ENCODE measurements at places on chromosomes 5 and 9.

GRCh38 chr5:78293851-78294247 lies 649 bp downstream of the AP3B1 start:
- no peak for DNase-seq

DNA sequence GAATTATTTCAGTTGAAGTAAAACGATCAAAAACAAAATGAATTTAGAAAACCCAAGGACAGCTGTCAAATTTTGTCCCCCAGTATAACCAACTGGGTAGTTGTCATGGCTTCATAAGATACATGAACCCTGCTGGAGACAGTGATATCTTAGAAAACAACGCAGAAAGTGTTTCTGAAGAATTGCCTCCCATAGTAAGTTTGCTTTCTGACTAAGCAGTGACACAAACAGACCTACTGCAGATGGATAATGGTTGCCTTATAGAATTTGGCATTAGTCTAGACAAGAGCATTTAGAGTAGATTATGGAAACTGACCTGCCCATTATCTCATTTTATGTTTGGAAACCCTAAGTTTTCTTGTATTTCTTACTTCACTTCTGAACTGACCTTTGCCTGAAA lies 187.7 kb upstream of the KCNN2 start:
- no peak for DNase-seq

DNA sequence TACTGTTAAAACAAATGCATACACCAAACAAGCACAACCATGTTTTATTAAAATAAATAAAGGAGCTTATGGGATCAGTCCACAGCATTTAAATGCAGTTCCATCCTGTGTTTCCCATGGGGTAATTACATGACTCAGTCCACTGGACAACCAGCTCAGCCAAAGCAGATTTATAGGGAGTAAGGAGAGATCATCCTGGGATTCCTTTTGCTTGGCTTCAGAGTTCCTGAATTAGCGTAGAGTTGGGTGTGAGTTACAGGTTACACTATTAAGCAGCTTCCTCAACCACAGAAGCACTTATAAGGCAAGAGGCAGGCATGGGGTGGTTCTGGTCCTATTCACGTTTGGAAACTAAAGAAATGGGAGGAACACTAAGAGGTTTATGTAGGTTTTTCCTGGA lies 381.1 kb upstream of the ACTBL2 start:
- no peak for DNase-seq

DNA sequence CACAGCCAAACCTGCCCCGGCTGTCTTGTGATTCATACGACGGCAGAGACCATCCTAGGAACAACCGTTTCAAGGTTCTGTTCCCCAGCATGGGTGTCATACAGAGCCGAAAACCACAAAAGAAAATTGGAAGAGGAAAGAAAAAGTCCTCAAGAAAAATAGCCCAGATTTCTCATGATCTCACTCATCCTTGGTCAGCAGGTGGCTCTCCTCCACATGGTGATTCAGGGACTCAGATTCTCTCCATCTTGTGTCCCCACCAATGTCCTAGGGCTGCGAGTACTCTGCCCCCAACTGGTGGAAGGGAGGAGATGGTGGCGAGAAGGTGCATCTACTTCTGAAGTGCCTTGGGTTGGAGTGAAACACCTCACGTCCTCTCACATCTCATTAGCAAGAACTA lies 25.6 kb downstream of the PDZD2 start:
- no peak for DNase-seq

- no peak for DNase-seq
These were observed 311.9 kb upstream of the PANK3 start for GRCh38 chr5:168890816-168891812.

DNA sequence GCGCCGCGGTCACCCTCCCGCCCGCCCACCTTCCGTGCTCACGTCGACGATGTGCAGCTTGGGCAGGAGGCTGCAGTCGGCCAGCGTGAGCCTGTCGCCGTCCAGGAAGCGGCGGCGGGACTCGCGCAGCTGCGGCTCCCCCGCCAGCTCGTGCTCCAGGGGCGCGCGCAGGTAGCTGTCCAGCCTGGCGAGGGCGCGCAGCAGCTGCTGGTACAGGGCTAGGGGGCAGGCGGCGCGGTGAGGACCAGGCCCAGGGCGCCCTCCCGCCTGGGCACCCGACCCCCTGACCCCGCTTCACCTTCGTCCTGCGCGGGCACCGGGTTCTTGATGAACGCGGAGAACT lies 1.5 kb downstream of the CLIC3 start:
- no peak for DNase-seq

- no peak for DNase-seq
These were observed 957.8 kb upstream of the TYRP1 start for GRCh38 chr9:11735391-11735790.

DNA sequence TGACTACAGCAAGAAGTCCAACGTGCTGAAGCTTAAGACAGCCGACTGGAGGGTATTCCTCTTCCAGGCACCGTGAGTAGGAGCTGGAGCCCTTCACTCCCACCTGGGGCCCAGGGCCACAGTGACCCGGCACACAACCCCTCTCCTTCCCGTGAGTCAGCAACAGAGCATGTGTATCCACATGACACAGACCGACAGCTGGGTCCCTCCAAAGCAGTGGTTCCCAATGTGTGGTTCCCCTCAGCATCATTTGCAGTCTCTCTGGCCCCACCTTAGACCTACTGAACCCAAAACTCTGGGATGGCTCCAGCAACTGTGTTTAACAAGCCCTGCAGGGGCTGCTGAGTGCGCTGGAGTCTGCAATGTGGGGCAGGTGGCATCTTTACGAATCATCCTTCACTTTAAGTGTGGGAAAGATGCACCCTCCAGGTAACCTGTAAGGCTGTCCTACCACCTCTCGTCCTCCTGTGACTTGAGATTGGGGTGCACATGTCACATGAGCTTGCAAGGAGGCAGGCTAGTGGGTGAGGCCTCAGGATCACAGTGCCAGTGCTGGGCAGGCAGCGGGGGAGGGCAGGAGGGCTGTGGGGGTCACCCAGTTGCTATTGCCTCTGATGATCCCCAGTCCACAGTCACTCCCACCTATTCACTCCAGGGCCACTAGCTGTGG lies 42.2 kb downstream of the PSD2 start:
- no peak for DNase-seq

DNA sequence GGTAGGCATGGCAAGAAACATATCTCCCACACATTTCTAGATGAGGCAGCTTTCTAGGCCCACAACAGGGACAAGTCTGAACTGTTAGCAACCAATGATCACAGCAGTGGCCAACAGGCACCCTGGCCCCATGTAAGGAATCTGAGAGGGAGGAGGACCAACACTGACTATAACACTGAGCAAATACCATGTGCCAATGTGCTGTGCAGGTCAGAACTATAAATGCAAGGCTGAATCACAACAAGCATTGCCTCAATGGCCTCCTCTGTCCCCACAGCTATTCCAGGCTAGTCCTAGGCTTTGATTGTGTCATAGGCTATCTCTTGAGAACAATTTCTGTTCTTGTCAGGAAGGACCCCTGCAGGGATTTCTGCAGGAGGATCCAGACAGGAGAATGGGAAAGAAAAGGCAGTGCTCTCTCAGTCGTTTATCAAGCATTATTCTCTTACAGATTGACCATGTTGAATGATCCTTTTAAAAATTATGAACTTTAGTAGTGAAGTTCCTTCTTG lies 221.2 kb downstream of the TLE1 start:
- no peak for DNase-seq

DNA sequence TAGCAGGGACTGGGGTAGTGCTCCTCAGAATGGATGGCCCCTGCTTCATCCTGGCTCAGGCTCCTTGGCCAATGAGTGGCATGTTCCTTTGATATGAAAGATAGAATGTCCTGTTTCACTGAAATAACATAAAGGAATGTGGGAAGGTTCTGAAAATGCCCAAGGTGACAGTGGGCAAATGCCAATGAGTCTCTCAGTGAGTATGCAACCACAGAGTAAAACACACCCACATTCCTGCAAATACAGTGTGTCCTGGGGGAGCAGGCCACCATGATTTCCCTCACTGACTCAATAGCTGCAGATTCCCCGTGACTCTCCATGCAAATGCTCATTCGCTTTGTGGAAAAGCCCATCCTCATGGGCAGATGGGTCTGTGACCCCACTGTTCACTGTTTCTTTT lies 36.4 kb downstream of the ZNF366 start:
- no peak for DNase-seq

DNA sequence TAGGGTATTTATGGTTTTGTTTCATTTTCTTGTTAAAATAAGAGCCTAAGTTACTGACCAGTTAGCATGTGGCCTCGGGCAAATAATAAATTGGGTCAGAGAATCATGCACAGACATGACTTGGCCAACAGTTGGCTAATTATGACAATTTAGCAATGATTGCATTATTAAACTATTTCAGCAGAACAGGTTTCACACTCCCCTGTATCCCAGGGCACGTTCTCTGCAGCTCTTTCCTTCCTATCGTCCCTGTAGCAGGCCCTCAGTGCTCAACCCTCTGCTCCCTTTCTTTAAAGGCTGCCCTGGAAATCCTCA lies 167.9 kb downstream of the TSSK1B start:
- no peak for DNase-seq

GRCh38 chr5:65776441-65777141 lies 54.6 kb downstream of the NLN start:
- DNase-seq: no peak

DNA sequence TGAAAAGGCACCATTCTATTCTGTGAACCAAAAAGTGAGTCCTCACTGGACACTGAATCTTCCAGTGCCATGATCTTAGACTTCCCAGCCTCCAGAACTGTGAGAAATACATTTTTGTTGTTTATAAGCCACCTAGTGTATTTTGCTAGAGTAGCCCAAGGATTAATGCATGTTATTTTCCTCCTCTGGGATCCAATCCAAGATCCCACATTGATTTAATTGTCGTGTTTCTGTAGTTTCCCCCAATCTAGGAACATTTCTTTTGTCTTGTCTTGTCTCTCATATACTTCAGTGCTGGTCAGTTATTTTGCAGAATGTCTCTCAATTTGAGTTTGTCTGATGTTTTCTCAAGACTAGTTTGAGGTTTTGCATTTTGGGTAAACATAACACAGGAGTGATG lies 36.4 kb downstream of the GDNF start:
- no peak for DNase-seq

DNA sequence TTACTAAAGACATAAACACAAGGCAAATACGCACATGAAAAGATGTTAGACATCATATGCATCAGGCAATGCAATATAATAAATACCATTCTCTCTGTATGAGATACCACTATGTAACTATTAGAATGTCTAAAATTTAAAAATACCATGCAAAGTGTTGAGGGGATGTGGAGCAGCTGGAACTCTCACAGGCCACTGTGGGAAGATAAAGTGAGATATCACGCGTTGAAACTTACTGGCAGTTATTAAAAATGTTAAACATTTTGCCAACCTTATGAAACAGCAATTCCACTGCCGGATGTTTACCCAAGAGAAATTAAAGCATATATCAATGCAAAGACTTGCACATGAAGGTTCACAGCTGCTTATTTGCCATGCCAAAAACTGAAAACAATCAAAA lies 556.7 kb downstream of the LRRC70 start:
- DNase-seq: no peak

GRCh38 chr5:54529565-54529964 lies 12.0 kb downstream of the SNX18 start:
- DNase-seq: no peak

DNA sequence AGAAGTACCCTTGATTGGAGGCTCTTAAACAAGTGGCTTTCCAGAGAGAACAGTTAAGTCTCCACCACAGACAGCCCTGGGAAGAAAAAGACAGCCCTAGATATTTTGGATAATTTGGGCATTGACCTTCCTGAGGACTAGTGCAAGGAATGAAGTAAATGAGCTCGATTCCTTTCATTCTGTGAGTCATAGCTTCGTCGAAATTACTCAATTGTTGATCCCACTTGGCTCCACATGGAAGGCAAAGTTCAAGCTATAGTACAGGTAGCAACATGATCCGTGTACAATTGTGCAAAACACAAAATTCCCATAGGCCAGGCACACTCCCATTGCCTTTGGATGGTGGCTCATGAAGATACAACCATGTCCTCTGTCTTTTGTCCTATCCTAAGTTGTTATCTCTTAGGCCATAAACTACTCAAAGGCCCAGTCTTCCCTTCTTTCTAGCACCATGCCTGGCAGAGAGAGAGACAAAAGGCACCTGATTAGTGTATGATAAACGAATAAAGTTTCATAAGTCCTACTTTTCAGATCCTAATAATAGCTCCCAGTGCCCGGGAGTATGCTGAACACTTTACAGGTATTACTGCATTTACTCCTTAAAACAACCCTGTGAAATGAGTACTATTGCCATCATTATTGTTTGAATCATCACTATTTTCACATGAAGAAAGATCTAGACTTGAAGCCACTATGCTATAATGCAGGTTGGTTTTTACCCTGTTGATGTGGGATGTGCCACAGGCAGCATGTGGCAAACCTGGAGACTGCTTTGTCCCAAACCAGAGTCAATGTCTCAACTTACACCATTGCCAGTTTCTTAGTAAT lies 116.7 kb upstream of the RANBP3L start:
- no peak for DNase-seq

DNA sequence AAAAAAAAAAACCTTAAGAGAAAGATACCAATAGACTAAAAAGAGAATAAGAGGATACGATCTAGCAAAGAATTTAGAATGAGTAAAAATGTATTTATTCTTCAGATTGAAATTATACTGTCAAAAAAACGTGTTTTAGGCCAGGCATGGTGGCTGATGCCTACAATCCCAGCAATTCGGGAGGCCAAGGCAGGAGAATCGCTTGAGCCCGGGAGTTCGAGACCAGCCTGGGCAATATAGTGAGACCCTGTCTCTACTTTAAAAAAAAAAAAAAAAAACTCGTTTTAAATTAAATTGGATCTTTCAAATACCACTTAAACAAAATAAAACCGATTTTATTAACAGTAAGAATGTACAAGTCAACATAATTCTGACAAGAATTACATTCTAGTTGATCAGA lies 41.8 kb downstream of the FBXL17 start:
- no peak for DNase-seq

GRCh38 chr5:38846379-38847011 lies 683 bp downstream of the OSMR start:
- DNase-seq: no peak

- peak; percentile 43 for DNase-seq
These were observed 47.3 kb downstream of the KCNIP1 start for GRCh38 chr5:170551076-170551475.

Measured in coronary artery (tissue), 2 donors.